ENCODE measurements at places on chromosomes 6 and 20.

- DNase-seq: no peak
Observed at GRCh38 chr6:138000941-138001340, 106.3 kb downstream of the PERP start.

- no peak for DNase-seq
Observed at GRCh38 chr6:95614094-95614493, 36.8 kb downstream of the MANEA start.

DNA sequence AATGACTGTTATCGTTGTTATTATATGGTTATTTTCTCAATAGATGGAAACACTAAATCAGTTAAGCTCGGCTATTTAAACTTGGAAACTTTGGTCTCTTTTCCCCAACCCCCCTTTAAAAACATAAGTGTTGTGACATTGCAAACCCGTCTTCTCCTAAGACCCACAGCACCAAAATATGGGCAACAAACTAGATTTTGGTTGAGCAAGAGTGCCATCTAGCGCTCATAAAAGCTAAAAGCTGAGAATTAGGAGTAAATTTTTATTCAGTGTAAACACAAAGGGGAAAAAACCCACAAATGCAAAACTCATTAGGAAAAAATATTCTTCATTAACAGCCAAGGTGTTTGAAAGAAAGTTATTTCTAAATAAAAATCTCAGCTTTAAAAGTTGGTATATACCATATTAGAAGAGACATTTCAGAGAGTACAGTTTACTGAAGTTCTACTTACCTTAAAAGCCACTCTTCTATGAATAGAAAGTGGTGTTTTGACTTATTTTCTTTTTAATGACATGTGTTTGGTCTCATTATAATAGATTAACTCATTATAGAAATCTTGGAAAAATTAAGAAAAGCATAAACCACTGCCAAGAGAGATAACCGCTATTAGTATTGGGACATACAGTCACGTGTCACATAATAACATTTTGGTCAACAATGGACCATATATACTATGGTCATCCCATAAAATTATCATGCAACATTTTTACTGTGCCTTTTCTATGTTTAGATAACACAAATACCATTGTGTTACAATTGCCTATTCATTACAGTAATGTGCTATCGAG lies 21.1 kb downstream of the SESN1 start:
- DNase-seq: peak; percentile 42

- no peak for DNase-seq
Observed at GRCh38 chr6:156873654-156874380, 96.6 kb downstream of the ARID1B start.

DNA sequence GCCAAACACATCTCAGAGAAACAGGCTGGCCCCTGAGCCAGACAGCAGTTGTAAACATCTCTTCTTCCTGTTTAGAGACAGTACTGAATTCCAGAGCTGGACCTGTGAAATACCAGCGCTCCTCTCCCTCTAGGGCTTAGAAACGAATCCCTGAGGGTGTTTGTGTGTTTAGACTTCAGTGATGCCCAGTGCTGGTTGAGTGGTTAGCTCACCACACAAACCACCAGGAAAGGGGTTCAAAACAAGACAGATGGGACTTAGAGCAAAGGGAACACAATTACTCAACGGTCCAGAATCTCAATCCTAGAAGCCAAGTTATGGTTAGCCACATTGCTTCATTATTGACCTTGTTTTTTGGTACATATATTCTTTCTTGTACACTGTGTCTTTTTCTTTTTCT lies 108.7 kb upstream of the TMEM170B start:
- DNase-seq: no peak

DNA sequence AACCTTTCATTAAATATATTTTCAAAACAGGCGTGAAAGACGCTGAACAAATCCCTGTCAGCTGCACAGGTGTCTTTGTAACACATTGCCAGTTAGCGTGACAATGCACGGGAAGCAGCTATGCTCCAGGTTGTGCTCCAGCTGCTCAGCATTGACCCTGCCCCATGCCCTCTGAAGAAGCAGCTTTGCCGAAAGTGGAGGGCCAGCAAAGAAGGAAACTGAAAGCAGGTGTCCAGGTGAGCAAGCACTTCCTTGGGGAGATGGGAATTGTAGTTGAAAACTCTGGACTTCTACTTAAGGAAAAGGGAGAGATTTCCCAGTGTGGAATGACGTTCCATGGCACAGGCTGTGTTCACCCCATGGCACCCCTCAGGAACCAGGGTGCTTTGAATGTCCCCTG lies 125.7 kb downstream of the TTLL2 start:
- no peak for DNase-seq

- no peak for DNase-seq
Observed at GRCh38 chr6:148867862-148868261, 121.0 kb downstream of the UST start.

DNA sequence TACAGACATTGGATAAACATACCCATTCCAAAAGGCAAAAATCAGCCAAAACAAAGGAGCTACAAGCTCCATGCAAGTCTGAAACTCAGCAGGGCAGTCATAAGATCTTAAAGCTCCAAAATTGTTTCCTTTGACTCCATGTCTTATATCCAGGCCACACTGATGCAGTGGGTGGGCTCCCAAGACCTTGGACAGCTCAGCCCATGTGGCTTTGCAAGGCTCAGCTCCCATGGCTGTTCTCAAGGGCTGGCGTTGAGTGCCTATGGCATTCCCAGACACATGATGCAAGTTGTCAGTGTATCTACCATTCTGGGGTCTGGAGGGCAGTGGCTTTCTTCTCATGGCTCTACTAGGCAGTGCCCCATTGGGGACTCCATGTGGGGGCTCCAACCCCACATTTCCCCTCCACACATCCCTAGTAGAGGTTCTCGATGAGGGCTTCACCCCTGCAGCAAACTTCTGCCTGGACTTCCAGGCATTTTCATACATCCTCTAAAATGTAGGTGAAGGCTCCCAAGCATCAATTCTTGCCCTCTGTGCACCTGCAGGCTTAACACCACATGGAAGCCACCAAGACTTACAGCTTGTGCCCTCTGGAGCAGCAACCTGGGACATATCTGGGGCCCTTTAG lies 35.4 kb upstream of the SENP6 start:
- DNase-seq: no peak

GRCh38 chr20:45320948-45321595 lies 13.0 kb upstream of the MATN4 start:
- no peak for DNase-seq

- DNase-seq: no peak
Observed at GRCh38 chr6:41462033-41462432, 84.1 kb upstream of the FOXP4 start.

- no peak for DNase-seq
Observed at GRCh38 chr6:110404607-110405006, 10.8 kb downstream of the DDO start.

- no peak for DNase-seq
Observed at GRCh38 chr6:53290537-53291510, 57.9 kb downstream of the ELOVL5 start.

DNA sequence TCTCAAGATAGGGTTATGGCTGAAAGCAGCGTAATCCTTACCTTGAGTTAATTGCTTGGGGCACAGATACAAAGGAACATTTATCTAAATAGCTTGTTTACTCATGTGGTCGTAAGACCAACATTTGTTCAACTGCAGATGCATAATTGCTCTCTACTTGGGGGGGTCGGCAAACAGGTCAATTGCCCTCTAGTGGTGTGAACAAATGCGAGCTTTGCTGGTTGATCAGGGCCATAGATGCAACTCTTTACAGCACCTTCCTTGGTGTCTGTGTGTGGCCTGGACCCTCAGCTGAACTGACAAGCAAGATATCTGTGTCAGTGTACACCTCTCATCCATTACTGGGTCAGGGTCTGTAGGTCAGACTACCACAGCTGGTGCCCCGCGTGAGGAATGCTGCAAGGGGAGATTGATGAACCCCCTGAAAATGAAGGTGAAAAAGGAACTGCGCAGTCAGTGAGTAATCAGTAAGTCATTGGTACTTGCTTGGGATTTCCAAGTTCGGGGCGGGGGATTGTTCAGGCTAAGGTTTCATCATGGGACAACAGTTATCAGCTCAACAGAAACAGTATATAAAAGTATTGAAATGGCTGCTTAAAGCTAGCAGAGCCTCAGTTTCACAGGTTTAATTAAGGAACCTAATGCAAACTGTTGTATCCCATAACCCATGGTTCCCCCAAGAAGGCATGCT lies 24.0 kb downstream of the HLA-DPA1 start:
- DNase-seq: no peak

DNA sequence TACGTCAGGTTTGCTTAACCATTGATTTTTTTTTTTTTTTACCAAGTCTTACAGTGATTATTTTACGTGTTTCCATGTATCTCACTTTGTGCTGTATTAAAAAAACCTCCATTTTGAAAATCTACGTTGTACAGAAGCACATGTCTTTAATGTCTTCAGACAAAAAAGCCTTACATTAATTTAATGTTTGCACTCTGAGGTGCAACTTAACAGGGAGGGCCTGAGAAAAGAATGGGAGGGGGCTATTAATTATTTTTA lies 8.4 kb downstream of the LOC128125822 start:
- DNase-seq: no peak

GRCh38 chr6:14635195-14635594 lies 517.6 kb downstream of the CD83 start:
- no peak for DNase-seq

- no peak for DNase-seq
Observed at GRCh38 chr6:18536591-18537055, 149.5 kb downstream of the RNF144B start.

GRCh38 chr6:47256981-47257730 lies 52.5 kb downstream of the TNFRSF21 start:
- DNase-seq: no peak
